ENCODE measurements at places on chromosomes 5 and 9. TPM values are rescaled to one million over a fixed set of nuclear protein-coding genes. Genes with fewer than 3 reads are reported as not detected.
A peak's percentile ranks its signal among the peaks of the same experiment; 100 is the strongest.

- no peak for DNase-seq
Measured at GRCh38 chr5:111017731-111018130, 53.8 kb upstream of the TSLP start.

GRCh38 chr9:135531096-135531495, 9.9 kb downstream of the LCN1 start:
- DNase-seq = peak; percentile 19

DNA sequence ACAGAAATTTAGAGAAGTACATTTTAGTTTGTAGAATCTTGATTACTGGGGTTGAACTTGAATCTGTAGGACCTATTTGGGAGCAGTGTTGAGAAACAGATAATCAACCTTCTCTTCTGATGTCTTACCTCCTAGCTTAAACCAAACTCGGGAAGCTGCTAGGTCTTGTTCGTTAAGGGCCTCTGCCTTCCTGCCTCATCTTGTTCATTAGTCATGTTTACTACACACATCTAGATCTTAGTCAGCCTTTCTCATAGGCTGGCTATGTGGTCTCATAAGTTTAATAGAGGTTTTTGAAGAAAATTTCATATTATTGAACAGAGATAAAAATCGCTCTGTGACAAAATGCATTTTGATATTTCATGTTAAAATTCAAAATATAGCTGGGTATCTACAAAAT, 331.0 kb upstream of the EDIL3 start:
- DNase-seq = no peak

MAN2A1 gene
- 69.9 TPM for total RNA-seq

All from kidney (tissue), 22 donors.